Neural crest cell (in vitro differentiated cells): ENCODE measurements at places on chromosomes 12 and 14. TPM values are rescaled to one million over a fixed set of nuclear protein-coding genes. Genes with fewer than 3 reads are reported as not detected.

Gene GDF3
- not detected in 2 replicates for total RNA-seq

Gene CLEC2A
- not detected in 2 replicates for total RNA-seq

Gene RPL10L
- not detected in 2 replicates for total RNA-seq

Gene SYT10
- 0.19 and 0.27 TPM in 2 replicates for total RNA-seq

- H3K4me1 ChIP-seq, result no peaks in the 10 kb centered on the region
- no peaks in the 10 kb centered on the region for H3K27me3 ChIP-seq
- no peak overlapping the region for H3K27ac ChIP-seq
- H3K36me3 ChIP-seq, result no peaks in the 10 kb centered on the region
These were observed 77.1 kb downstream of the RASSF9 start for GRCh38 chr12:85759091-85759490.

DNA sequence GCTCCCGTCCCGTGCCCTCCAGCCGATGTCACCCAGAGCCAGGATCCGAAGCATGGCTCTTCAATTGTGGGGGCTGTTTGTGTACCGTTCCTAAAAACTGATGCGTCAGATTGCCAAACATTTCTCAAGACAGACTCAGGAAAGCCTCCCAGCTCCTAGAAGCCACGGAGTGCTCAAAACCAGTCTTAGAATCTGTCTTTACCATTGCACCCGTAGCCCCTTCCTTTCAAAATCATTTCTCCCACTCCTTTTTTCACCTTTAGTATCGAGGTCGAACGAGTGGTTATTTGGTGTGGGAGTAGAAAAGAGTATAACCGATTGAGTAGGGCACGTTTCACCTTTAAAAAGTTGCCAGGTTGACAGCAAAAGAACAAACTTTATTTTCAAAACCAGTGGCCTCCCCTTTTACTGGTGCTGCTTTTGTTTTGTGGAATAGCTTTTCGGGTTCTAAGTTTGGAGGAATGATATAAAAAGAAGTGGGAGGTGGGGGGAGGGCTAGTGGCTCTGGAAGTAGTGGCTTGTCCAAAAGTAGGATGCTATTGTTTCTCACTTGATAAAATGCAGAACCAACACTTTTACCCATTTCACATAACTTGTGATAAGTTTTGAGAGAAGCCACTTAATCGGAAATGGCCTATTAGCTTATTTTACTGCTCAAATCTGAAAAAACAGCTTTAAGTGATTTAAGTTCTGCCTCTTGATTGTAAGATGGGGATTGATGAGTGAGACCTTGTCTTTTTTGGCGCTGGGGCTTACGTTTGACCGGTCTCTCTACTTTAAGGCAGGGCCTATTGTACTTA is 803 bp downstream of the STK38L start:
- H3K27ac ChIP-seq, result peak overlapping the region; percentile 100
- no peaks in the 10 kb centered on the region for H3K36me3 ChIP-seq
- DNase-seq, result no peak
- H3K4me1 ChIP-seq, result peaks cover 28% of the 10 kb centered on the region
- H3K27me3 ChIP-seq, result no peaks in the 10 kb centered on the region

DNA sequence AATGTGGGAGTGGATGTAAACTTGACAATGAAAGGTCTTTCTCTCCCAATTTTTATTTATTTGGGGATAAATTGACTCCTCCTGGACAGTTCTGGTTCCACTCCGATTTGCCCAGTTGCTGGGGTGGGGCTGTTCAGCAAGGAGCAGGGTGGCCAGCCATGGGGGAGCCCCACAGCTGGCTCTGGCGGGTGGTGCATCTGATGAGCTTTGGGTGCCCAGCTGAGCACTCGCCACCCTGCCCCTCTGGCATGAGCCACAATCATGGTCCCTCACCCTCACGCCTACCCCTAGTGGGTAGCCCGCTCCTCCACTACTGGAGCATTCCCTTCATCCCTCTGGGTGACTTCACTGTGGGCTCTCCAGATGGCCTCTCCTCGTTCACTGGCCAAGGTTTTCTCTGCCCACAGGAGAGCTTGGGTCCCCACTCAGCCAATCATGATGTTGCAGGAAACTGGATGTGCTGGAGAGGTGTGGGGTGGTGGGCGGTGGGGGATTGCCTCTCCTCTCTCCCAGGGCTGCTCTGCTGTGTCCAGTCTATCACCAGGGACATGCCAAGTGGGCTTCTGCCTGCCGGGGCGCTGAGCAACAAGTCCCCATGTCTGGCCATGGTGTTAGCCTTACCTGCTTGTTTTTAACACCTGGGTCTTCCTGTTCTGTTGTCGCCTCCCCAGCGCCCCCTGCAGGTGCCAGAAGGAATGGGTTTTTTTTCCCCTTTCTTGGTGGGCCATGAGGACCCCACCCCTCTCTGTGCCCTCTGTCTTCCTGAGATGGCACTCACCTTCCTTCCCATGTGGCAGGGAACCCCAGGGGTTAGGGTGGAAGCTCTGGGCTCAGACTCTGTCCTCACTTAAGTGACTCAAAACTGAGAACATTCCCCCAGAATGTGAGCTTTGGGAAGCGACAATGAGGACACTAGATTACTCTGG is 3.4 kb downstream of the CYP46A1 start:
- H3K4me1 ChIP-seq, result peaks cover 18% of the 10 kb centered on the region
- H3K27ac ChIP-seq, result no peak overlapping the region
- no peaks in the 10 kb centered on the region for H3K36me3 ChIP-seq
- peak overlapping the region; percentile 48 for H3K4me3 ChIP-seq
- no peak for DNase-seq
- H3K27me3 ChIP-seq, result peaks cover 47% of the 10 kb centered on the region

DNA sequence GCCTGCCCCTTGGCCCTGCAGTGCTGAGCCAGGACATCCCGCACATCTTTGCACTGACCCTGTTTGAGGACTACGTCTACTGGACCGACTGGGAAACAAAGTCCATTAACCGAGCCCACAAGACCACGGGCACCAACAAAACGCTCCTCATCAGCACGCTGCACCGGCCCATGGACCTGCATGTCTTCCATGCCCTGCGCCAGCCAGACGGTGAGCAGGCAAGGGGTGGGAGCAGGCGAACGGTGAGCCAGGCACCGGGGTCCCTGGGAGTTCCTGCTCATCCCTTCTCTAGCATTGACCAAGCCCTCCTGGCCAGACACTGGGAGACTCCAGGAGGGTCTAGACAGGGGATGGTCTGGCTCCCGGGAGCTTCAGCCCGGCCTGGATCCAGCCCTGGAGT is 17.4 kb upstream of the NXPH4 start:
- no peaks in the 10 kb centered on the region for H3K4me1 ChIP-seq
- no peak overlapping the region for H3K27ac ChIP-seq
- no peaks in the 10 kb centered on the region for H3K27me3 ChIP-seq
- no peaks in the 10 kb centered on the region for H3K36me3 ChIP-seq
- H3K4me3 ChIP-seq, result no peak overlapping the region

- H3K4me3 ChIP-seq, result no peak overlapping the region
- no peak overlapping the region for H3K27ac ChIP-seq
- DNase-seq, result no peak
These were observed 18.9 kb downstream of the SNRPF start for GRCh38 chr12:95877622-95878021.

DNA sequence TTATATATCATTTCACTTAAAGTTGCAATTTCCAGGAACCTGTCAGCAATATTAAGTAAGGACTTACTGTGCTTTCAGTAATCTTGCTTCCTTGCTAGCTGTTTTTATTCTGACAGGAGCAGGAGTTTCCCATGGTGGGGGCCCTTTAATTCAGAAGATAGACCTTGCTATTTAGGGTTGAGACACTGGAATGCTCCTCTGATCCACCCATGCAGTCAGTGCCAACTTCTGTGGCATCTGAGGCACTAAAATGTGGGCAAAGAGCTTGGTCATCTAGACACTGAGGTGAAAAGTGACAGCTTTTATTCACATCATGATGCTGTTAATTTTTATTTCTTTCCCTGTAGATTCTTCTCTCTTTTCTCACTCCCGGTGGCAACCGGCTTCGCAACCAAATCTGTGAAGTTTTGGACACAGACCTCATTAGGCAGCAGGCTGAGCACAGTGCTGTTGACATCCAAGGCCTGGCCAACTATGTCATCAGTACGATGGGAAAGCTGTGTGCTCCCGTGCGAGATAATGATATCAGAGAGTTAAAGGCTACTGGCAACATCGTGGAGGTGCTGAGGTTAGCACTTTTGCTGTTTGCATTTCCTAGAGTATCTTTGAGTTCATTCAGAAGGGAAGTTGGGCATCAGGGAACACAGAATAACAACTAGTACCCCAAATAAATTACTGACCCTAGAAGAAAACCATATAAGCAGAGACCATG is 18.8 kb downstream of the TCP11L2 start:
- DNase-seq, result no peak
- no peak overlapping the region for H3K4me3 ChIP-seq
- H3K27me3 ChIP-seq, result no peaks in the 10 kb centered on the region
- H3K4me1 ChIP-seq, result peaks cover 3% of the 10 kb centered on the region

DNA sequence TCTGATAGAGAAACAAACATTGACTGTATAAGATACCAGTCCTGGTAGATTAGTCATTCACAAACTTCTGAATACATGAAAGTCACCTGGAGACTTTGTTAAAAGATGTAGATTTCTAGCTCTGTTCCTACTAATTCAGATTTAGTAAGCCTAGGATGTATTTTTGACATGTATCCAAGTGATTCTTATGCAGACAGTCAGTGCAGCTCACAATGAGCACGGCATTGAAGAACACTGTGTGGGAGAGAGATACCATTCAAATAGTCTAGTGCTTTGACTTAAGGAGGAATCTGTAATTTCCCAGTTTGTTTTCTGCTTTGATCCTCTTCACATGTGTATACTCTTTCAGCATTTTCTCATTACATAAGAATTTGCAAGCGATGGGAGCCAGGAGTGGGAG is 68.7 kb upstream of the STXBP6 start:
- no peak overlapping the region for H3K27ac ChIP-seq
- peaks cover 3% of the 10 kb centered on the region for H3K27me3 ChIP-seq
- no peak overlapping the region for H3K4me3 ChIP-seq
- H3K36me3 ChIP-seq, result no peaks in the 10 kb centered on the region

- H3K4me3 ChIP-seq, result peak overlapping the region; percentile 80
- peaks cover 55% of the 10 kb centered on the region for H3K4me1 ChIP-seq
- H3K27ac ChIP-seq, result peak overlapping the region; percentile 83
- H3K36me3 ChIP-seq, result no peaks in the 10 kb centered on the region
- peak; percentile 36 for DNase-seq
- H3K27me3 ChIP-seq, result peaks cover 64% of the 10 kb centered on the region
These were observed 4.5 kb downstream of the DHH start for GRCh38 chr12:49089821-49090773.

DNA sequence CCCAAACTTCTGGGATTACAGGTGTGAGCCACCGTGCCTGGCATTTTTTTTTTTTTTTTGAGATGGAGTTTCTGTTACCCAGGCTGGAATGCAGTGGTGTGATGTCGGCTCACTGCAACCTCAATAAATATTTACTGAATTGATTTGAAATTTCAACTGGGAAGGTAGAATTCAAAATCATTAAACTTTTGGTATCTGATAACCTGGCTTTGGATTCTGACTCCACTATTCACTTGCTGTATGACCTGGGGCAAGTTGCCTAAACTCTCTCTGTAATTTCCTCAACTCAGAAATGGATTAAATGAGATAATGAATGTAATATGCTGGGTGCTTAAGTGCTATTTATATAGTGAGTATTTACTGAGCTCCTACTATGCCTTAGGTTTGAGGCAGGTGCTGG is 8.7 kb upstream of the METAP2 start:
- H3K27me3 ChIP-seq, result peaks cover 4% of the 10 kb centered on the region
- H3K4me3 ChIP-seq, result no peak overlapping the region
- H3K4me1 ChIP-seq, result no peaks in the 10 kb centered on the region
- DNase-seq, result no peak

- peaks cover 2% of the 10 kb centered on the region for H3K36me3 ChIP-seq
- no peak overlapping the region for H3K4me3 ChIP-seq
- no peak for DNase-seq
- H3K27me3 ChIP-seq, result peaks cover 53% of the 10 kb centered on the region
These were observed 85.9 kb upstream of the NCOR2 start for GRCh38 chr12:124653169-124653931.

- peaks cover 58% of the 10 kb centered on the region for H3K27me3 ChIP-seq
- H3K36me3 ChIP-seq, result peaks cover 3% of the 10 kb centered on the region
- H3K4me1 ChIP-seq, result peaks cover 51% of the 10 kb centered on the region
- no peak within 1 kb of the TSS for H3K27ac ChIP-seq
- DNase-seq, result peak; percentile 30
These were observed at the start of gene DHH for GRCh38 chr12:49094160-49094974. DHH (minus strand) TSS chr12:49094801; CDS start chr12:49094512, 289 bp downstream.
